Brain pericyte (primary cell): ENCODE measurements at places on chromosomes 2 and 18.

DNA sequence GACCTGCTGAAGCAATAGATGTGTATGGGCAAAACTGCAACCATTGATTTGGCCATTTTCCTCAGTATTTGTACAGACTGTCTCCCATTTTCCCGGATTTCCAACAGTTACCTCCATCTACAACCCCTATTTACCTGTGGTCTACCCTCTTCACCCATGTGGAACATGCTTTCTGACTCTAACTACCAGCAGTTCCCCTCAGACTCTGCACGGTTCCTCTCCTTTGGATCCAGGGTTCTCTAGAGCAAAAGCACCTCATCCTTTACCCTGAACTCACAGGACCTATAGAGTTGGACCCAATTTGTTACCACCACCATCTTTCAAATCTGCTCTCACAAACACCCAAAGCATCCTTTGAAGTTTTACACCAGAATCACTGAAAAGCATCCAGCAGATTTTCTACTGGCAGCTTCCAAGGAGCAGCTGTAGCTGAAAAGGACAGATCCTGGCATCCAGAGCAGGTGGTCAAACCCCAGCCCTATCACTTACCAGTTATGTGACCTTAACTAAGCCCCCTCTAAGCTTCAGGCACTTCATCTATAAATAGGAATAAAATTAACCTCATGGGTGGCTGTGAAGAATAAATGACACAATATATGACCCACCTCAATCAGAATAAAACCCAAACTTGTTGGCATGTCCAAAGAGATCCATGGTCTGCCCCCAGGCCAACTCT is 15.3 kb downstream of the CYTIP start:
- DNase-seq, result no peak

- DNase-seq, result no peak
Observed at GRCh38 chr2:91748902-91749301, 3057.4 kb downstream of the RPIA start.

DNA sequence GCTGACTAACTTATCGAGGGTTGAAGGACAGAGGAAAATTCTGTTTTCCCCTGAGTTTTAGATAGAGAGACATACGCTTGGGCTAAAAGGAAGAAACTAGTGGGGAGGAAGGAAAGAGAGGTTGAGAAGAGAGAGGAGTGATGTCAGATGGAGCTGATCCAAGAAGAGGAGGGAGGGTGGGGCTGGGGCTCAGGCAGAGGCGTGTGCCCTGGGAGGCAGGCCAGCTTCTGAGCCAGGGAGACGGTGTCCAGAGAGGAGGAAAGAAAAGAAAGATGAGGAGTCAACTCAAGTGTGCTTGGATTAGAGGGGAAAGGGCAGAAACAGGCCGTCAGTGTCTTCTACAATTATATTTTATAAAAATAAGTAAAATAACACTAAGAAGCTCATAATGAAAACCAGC is 56.2 kb downstream of the EMILIN2 start:
- no peak for DNase-seq

DNA sequence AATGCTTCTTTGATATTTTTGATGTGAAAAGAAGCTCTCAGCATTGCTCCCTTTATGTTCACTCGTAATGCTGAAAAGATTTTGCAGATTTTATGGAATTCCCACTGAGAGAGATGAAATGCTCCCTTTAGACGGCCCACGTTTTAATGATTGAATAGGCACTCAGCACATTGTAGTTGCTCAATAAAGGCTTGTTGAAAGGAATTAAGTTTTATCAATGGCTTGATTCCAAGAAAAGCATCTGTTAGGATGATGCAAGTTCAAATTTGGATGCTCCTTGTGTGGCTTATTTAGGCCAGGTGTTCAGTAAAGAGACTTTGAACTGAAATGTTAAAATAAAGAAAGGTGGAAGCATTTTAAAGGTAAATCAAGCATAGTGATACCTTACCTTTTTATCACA is 725.1 kb downstream of the EPHA4 start:
- no peak for DNase-seq

GRCh38 chr2:74142340-74142739 is 5.4 kb downstream of the BOLA3 start:
- no peak for DNase-seq

GRCh38 chr2:137930146-137930545 is 34.1 kb upstream of the HNMT start:
- DNase-seq, result no peak

- DNase-seq, result no peak
Observed at GRCh38 chr18:8341481-8342230, 267.6 kb upstream of the RAB12 start.

DNA sequence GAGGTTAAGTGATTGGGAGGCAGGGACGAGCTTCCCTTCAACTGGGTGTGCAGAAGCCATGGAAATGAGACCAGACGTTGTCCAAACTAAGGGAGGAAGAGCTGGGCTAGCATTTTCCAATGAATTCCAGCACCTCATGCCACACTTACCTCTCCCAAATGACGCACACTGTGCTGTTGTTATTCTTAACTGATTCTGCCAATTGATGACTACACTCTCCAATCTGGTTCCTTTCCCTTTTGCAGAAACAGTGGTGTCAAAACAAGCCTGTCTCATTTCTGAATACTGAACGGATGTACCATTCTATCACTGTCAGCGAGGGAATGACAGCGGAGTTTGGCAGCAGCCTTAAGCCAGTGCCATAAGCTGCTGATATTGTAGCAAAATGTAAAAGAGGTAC is 380.5 kb upstream of the HNRNPA3 start:
- no peak for DNase-seq

DNA sequence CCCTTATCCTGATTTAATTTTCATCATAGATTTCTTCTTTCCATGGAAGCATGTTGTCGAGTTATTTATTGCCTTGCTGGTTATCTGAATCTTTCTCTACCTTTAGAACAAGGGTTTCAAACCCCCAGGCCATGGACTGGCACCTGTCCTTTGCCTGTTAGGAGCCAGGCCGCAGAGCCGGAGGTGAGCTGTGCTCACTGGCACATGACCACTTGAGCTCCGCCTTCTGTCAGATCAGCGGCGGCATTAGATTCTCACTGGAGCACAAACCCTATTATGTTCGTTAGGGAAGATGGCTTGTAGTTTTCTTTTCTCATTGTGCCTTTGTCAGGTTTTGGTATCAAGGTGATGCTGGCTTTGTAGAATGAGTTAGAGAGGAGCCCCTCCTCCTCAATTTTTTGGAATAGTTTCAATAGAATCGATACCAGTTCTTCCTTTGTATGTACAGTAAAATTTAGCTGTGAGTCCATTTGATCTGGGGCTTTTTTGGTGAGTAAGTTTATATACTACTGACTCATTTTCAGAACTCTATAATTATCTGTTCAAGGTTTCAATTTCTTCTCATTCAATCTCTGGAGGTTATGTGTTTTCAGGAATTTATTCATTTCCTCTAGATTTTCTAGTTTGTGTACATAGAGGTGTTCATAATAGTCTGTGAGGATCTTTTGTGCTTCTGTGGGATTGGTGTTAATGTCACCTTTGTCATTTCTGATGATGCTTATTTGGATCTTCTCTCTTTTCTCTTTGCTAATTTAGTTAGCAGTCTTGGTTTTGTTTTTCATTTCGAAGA is 668.0 kb upstream of the FAM98A start:
- DNase-seq, result no peak
